Effector CD8-positive, alpha-beta T cell (primary cell): ENCODE measurements at places on chromosomes 6 and 20.

- DNase-seq: no peak
Observed at GRCh38 chr20:58888103-58888502, 35.6 kb downstream of the GNAS start.

GRCh38 chr6:148713033-148713738 is 33.6 kb upstream of the UST start:
- no peak for DNase-seq

- no peak for DNase-seq
Observed at GRCh38 chr6:85493389-85493788, 43.5 kb downstream of the NT5E start.

DNA sequence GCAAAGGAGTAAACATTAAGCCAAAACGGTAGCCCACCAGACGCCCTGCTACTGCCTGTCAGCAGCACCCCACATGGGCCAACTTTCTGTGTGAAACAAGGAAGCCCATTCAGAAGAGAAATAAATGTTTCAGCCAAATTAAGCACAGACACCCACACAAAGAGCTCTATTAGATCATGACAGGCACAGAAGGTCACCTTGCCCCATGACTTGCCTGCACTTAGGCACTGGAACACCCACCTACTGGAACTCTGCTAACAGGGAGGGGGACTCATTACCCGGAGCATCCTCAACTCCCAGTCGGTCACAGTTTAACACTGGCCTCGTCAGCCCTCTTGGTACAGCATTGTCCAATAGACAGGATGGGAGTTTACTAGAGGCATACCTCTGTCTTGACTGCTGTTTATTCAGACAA is 31.8 kb downstream of the GFOD1 start:
- DNase-seq: no peak

DNA sequence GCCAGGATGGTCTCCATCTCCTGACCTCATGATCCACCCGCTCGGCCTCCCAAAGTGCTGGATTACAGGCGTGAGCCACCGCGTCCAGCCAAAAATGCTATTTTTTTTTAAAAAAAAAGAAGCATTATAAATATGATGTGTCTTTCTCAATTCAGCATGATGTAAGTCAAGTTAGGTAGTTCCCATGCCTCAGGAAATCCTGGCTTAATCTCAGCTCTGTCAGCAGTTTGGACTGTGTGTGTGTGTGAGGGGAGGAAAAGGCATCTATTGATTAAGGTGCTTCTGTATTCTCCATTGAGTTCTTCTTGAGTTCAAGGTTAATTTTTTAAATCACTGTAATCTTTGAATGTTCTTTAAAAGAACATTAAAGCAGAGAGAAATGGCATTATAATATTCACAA is 51.5 kb downstream of the GMDS start:
- DNase-seq: no peak

DNA sequence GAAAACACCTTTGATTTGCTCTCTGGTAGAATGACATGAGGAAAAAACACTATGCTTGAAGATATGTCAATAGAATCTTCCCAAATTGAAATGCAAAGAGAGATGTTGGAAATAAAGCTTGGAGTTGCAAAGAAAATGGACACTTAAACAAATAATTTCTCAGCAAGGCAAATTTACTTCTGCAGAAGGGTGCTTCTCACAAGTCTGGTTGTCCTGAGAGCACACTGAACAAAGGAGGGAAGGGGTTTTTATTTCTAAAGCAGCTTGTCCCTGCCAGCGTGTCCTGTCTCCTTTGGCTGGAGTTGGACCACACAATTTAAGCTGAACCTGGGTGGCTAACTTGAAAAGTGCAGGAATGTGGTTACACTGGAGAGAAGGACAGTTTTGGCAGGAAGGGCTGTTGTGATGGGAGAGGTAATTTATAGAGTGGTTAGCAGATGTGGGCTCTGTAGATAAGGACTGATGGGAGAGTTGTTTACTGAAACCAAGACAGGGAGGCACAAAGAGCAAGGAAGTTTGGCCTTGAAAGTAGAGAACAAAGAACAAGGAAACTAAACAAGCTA is 454.6 kb upstream of the EYS start:
- no peak for DNase-seq

DNA sequence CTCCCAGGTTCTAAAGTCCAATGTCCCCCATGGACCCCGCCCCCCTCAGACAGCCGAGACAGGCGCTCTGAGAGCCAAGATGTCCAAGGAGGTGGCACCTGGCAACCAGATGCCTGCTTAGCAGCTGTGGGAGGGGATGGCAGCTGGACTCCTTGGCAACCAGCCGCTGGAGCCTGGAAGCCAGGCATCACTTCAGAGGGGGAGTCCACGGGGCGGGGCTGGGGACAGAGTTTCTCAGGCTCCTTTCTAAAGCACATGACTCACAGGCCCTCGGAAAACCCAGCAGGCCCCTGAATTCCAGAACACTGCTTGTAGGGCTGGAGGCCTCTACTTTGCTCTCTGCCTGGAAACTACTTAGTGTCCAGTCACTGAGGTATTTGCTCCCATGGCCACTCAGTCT is 51.5 kb downstream of the PREX1 start:
- DNase-seq: no peak

DNA sequence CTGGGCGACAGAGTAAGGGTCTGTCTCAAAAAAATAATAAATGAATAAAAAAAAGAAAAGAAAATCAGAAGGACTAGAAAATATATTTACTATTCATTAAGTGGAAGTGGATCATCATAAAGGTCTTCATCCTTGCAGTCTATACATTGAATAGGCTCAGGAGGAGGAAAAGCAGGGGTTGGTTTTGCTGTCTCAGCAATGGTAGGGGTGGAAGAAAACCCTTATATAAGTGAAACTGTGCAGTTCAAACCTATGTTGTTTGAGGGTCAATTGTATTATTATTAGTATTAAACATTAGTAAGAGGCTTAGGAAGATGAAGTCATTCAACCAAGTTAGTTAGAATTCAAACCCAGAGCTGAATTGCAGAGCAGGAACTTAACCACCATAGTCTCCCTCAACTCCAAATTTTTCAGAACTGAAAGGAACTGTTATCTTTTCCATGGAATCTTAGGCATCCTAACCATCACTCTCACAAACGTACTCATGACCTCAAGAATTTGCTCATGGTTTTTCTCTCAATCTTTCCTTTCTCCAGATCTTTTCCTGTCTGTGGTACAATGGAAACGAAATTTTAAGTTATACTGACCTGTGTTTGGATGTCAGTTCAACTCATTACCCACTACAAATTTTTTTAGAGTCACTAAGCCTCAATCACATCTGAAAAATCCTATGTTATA is 7.7 kb upstream of the SMIM13 start:
- DNase-seq: no peak

DNA sequence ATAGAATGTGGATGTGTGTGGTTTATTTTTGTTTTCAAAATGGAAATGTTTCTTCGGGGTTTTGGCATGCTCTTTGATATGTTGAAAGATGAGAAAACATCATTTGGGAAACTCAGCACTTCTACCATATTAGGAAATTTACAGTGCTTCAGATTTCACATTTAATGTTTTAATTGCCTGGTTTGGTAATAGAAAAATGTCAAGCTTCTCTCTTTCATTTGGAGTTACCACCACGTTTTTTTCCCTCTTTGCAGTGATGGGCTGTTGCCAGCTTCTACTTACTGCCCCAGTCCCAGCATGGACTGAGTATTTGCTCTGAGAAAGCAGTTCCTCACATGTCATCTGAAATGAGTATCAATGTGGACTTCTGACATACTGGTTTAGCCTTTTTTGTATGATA is 267.7 kb downstream of the PRL start:
- no peak for DNase-seq

- no peak for DNase-seq
Observed at GRCh38 chr20:64049878-64050260, 430 bp upstream of the SOX18 start.

DNA sequence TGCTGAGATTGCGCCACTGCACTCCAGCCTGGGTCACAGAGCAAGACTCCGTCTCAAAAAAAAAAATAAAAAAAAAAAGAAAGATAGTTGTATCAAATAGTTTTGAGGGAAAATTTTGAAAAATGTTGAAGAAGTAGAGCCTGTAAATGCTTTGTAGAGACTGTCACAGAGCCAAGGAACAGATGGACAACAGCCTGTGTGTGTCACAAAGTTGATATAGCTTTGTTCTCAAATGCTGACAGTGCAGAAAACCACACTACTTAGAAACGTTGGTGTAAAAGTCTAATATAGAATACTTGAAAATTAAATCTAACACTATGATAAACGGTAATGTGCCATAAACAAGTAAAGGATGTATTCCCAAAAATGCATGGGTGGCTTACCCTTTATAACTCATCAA is 25.4 kb downstream of the PTK7 start:
- no peak for DNase-seq

- DNase-seq: no peak
Observed at GRCh38 chr6:166997768-166998255, 1.4 kb upstream of the CEP43 start.

DNA sequence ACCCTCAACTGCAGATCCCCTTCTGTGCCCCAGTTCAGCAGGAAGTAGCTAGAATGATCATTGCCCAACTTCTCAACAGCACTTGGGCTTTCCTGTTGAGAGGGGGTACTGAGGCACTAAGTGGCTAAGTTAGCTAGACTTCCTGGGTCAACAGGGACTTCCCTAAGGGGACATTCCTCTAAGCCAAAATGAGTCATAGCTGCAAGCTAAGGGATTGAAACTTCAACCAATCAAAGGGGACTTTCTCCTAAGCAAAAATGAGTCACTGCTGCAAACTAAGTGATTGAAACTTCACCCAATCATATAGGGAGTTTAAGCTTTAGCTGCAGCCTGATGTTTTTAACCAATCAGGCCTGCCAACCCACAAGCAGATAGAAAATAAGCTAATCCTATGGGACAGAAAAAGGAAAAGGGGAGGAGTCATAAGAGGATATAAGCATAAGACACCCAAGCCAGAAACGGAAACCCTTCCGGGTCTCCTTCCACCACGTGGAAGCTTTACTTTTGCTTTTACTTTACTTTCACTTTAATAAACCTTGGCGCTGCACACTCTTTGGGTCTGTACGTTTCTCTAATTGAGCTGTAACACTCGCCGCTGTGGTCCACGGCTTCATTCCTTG is 659.0 kb upstream of the HS3ST5 start:
- DNase-seq: no peak

- no peak for DNase-seq
Observed at GRCh38 chr20:11302436-11302835, 615.3 kb upstream of the BTBD3 start.

DNA sequence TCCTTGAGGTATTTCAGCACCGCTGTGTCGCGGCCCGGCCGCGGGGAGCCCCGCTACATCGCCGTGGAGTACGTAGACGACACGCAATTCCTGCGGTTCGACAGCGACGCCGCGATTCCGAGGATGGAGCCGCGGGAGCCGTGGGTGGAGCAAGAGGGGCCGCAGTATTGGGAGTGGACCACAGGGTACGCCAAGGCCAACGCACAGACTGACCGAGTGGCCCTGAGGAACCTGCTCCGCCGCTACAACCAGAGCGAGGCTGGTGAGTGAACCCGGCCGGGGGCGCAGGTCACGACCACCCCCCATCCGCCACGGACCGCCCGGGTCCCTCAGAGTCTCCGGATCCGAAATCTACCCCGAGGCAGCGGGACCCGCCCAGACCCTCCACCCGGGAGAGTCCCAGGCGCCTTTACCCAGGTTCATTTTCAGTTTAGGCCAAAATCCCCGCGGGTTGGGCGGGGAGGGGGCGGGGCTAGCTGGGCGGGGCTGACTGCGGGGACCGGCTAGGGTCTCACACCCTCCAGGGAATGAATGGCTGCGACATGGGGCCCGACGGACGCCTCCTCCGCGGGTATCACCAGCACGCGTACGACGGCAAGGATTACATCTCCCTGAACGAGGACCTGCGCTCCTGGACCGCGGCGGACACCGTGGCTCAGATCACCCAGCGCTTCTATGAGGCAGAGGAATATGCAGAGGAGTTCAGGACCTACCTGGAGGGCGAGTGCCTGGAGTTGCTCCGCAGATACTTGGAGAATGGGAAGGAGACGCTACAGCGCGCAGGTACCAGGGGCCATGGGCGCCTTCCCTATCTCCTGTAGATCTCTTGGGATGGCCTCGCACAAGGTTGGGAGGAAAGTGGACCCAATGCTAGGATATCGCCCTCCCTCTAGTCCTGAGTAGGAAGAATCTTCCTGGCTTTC is 693 bp downstream of the HLA-F start:
- peak; percentile 73 for DNase-seq

- no peak for DNase-seq
Observed at GRCh38 chr6:36510365-36510764, 36.9 kb downstream of the STK38 start.

GRCh38 chr6:55227862-55228261 is 53.5 kb downstream of the HCRTR2 start:
- no peak for DNase-seq

DNA sequence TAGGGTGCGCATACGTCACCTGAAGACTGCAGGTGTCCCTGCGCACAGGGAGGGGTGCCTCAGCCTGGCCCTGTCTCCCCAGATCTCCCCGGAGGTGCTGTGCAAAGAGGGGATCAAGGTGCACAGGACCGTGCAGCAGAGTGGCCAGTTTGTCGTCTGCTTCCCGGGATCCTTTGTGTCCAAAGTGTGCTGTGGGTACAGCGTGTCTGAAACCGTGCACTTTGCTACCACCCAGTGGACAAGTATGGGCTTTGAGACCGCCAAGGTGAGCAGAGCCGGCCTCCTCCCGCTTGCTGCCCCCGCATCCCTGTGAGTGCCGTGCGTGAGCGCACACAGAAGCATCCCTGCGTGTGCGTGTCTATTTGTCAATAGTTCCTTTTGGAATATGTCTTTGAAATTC is 150.7 kb downstream of the DTNBP1 start:
- DNase-seq: no peak

DNA sequence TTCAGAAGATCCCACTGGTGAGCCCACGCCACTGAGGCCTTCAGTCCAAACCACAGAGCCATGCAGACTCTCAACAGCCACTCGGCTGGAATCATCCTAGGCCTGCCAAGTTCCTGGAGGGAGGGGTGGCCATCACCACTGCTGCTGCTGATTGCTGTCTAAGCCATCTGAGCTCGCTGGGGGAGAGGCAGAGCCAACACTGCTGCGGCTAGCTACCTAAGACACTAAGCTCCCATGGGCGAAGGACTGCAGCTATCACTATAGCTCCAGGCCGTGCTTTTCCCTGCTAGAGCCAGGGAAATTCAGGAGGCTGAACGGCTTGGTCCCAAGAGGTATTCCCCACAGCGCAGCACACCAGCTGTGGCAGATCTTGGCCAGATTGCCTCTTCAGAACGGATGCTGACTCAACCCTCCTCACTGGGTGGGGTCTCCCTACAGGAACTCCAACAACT is 73.6 kb downstream of the TBC1D32 start:
- DNase-seq: no peak

GRCh38 chr6:42093582-42094329 is 43.4 kb downstream of the TAF8 start:
- no peak for DNase-seq

- DNase-seq: no peak
Observed at GRCh38 chr20:62618611-62619529, 23.4 kb upstream of the SLCO4A1 start.
